AG09319 (cell line): ENCODE measurements at places on chromosomes 4 and X.

- DNase-seq: no peak
Observed at GRCh38 chrX:132532097-132532496, 43.3 kb upstream of the MBNL3 start.

- no peak for DNase-seq
Observed at GRCh38 chr4:183393446-183393845, 51.0 kb upstream of the CDKN2AIP start.

DNA sequence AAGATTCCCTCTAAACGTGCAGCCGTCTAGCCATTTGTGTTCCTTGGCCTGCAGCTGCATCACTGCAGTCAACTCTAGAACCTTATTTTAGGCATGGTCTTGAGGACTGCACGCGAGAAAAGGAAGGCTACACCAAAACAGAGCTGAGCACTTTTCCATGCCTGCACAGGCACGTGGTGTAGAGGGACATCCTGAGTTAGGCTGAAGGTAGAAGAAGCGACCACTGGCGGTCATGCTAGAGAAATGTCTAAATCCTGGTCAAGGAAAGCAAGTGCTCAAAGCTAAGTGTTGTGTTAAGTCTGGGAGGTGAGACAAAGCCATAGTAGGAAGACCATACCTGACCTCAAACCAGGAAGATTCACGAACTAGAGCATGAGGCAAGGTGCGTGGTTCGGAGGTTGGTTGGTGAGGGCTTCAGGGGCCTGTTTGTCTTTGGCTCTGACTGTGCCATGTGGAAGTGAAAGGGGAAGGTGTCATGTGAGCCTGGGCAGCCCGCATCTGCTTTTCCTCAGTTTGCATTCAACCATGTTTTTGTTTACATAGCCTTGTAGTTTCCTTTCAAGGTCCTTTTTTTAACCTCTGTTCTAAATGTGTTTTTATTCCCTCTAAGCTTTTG is 203.8 kb downstream of the AASDH start:
- no peak for DNase-seq

DNA sequence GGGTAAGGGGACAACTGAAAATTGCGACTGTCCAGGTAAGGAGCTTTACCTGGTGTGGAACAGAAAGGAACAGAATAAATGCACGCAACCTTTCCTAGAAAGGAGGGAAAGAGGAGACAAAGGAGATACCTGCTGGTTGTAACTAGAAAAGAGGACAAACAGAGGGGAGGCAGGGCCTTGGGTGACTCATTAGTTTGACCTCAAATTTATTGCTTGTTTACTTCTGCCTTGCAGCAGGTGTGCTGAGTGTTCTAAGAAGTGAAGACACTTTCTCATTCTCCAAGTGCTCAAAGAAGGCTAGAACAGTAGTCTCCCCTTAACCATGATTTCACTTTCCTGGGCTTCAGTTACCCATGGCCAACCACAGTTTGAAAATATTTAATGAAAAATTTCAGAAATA is 123.1 kb upstream of the BOD1L1 start:
- no peak for DNase-seq

GRCh38 chr4:136400829-136401228 is 1131.5 kb downstream of the PCDH18 start:
- no peak for DNase-seq
